ENCODE measurements at places on chromosomes 1 and 21.

DNA sequence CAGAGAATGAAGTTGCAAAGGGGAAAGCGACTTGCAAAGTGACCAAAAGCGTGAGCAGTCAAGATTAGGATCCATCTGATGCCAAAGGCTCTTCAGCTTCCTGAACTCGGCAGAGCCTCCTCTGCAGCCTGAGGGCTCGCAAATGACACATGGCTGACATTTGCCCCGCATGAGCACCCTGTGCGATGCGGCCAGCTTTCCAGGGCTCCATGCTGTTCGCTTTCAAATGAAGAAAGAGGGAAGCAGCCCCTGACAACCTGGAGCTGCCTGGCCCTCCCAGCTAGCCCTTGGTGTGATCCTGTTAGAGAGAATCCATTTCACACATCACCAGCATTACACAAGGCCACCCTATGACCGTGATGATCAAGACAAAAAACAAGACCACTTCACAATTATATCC is 20.2 kb upstream of the FAM131C start:
- DNase-seq = no peak

- DNase-seq = peak; percentile 25
Observed at GRCh38 chr1:21217812-21218596, 41.3 kb upstream of the EIF4G3 start.

DNA sequence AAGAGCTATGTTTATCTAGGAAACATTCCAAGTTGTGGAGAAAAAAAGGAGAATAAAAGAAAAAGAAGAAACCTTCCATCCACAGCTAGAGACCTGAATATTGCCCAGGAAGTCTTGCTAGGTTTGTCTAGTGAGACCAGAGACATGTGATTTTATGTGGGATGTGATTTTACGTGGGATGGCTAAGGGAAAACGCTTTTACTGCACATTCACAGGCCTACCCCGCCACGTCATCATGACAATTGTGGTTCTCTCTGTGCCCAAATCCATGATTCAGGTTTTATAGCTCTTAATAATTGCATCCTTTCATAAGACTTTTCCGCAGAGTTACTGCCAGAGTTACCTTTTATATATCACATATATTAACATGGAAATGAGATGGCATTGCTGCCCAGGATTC is 86.4 kb upstream of the SSX2IP start:
- DNase-seq = no peak

GRCh38 chr21:24316277-24316922 is 1290.9 kb downstream of the MRPL39 start:
- no peak for DNase-seq

DNA sequence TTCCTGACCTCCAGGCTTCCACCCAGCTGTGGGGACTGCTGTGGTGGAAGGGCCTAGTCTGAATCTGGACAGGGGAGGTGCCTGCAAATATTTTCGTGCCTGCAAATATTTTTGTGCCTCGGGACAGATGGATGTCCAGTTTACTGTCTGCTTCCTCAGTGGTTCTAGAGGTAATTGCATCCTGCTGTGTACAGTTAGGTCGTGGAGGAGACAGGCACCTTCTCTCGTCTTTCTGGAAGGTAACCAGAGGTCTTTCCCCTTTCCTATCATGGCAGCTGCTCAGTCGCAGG is 53.8 kb upstream of the TINAGL1 start:
- DNase-seq = no peak

DNA sequence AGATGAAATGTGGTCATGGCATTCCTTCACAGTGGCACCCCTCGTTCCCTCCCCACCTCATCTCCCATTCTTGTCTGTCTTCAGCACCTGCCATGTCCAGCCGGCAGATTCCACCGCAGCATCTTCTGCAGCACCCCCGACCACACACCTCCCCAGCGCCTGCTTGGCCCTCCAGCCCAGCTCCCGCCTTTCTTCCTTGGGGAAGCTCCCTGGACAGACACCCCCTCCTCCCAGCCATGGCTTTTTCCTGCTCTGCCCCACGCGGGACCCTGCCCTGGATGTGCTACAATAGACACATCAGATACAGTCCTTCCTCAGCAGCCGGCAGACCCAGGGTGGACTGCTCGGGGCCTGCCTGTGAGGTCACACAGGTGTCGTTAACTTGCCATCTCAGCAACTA is 67.1 kb upstream of the FAM3B start:
- DNase-seq = no peak

DNA sequence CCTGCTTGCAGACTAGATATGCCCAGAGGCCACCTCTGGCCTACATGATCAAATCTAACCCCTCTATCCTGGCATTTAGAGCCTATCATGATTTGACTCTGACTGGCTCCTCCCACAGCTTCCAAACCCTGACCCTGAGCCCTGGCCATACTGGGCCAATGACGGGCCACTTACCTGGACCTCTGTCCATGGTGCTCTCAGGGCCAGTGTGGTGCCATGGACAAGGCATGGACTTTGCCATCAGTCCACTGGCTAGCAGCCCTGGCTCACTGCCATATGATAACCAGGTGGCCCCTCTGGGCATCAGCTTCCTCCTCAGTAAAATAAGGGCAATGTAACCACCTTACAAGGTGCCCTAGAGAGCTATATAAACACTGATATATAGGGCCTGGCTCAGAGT is 713.4 kb downstream of the PTPRU start:
- DNase-seq = no peak

- peak; percentile 74 for DNase-seq
Observed at GRCh38 chr1:201538612-201539551, at the start of gene NAV1. NAV1 (plus strand) TSS chr1:201539127; CDS start chr1:201622885, 83,758 bp downstream.
